HCT116 (cell line): ENCODE measurements at places on chromosomes 1 and 21.

DNA sequence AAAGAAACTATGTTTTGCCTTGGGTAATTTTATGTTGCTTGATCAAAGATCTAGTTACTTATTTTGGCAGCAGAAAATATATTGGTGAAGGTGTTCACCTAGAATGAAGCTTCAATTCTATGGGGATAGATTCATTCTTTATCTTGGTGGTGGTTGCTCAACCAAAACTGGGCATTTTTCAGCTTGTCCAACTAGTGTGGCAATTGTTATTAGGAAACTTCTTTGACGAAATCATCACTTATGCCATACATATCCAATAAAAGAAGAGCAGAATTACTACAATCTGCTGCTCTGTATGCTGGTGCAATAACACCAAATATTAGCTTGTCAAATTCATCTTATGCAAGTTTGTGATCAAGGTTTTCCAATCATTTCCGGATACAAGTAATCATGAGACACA is 26.8 kb upstream of the TMPRSS15 start:
- DNase-seq = no peak

DNA sequence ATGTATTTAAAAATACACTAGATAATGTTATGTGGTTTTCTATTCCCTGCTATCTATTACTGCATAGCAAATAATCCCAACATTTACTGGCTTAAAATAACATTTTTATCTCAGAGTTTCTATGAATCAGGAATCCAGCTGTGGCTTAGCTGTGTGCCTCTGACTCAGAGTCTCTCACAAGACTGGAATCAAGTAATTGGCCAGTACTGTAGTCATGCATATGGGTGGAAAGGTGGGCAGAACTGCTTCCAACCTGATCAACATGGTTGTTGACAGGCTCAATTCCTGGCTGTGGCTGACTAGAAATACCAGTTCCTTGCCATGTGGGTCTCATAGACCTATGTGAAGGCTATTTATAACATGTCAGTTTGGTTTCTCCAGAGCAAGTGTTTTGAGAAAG is 131.8 kb downstream of the PDE4B start:
- no peak for DNase-seq

GRCh38 chr1:1433804-1434130 is 1.7 kb upstream of the VWA1 start:
- peak; percentile 56 for DNase-seq

GRCh38 chr1:236465231-236465958 is 58.4 kb upstream of the LGALS8 start:
- DNase-seq = no peak

DNA sequence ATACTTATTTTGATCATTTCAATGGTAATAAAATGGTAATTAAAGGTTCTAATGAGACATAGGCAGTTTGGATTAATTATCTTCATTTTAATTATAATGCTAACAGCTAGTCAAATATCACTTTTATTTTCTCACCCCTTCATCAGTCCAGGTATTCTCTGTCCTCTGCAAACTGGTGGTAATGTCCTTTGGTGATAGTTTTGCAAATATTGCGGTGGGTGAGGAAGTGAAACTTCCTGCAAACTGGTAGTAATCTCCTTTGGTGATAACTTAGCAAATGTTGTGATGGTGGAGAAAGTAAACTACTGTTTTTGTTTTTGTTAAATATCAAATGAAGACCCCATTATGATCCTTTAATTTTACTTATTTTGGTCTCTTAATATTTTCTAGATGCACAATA is 209.0 kb downstream of the AMY1C start:
- DNase-seq = no peak

DNA sequence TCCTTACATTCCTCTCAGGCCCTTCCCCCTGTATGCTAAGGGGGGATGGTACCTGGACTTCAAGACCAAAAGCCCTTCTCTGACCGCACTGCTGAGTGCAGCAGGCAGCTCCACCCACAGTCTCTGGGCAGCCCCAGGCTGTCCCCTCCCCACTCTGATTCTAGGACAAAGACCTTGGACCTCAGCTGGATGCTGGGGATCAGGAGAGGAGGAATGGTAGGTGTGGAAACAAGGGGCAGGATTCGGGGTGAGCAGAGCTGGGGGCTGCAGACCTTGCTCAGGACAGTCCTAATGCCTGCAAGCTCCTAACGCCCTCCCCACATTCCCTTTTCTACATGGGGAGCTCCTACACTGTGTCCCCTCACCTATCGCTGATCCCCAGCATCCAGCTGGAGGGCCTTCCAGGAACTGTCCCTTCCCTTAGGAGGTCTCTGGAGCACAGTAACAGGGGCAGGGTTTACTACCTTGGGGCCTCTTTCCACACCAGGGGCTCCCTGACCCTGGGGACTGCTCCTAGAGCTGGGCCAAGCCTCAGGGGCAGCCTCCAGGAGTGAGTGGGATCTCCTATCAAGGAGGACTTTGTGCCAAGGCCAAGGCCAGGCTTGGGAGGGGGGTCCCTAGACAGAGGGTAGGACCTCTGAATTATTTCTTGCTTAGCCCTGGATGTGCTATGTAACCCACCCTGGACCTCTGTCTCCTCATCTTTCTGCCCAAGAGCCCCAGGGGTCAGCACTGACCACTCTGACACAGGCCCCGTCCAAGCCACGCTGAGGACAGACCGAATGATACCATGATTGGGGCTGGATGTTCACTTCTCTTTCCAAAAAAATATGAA is 5.6 kb downstream of the CLDN19 start:
- DNase-seq = no peak

GRCh38 chr1:25028587-25028906 is 98.5 kb upstream of the RUNX3 start:
- DNase-seq = no peak

DNA sequence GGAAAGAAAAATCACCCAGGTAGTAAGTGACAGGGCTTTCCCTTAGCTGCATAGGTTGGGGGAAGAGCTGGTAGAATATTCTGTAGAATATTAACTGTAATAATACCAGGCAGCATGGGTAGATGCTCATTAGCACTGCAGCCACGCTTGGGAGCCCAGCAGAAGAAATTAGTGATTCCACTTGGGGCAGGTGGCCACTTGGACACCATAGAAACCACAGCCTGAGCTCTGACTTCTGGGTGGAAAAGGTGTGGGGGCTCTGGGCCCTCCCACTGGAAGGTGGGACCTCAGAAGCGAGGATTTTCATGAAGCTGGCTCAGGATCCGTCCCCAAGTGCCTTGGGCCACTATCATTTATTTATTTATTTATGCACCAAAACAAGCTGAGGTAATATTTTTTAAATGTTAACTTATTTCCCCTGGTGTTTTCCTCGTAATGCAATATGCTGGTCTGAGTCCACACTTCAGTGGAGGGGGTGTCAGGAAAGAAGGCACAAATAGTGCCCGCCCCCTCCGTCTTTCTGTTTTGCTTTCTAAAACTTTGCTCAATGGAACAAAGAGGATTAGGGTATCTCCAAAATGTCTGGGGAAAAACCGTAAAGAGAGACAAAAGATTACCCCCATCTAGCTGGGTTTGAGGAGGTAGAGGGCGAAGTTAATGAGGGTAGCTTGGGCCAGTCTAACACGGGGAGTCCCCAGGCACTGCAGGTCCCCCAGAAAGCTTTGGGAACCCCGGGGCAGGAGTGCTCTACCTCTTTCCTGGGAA is 75.2 kb upstream of the GADD45A start:
- no peak for DNase-seq

DNA sequence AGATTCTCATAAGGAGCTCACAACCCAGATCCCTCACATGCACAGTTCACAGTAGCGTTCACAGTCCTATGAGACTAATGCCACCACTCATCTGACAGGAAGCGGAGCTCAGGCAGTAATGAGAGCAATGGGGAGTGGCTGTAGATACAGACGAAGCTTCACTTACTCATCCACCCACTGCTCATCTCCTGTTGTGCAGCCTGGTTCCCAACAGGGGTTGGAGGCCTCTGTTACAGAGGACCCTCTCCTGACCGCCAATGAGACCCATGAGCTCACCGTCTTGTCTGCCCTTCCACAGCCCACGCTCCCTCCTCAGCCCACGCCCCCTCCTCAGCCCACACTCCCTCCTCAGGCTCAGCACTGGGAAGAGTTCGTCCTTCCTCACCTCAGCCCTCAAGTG is 39.6 kb downstream of the RSPH1 start:
- no peak for DNase-seq

DNA sequence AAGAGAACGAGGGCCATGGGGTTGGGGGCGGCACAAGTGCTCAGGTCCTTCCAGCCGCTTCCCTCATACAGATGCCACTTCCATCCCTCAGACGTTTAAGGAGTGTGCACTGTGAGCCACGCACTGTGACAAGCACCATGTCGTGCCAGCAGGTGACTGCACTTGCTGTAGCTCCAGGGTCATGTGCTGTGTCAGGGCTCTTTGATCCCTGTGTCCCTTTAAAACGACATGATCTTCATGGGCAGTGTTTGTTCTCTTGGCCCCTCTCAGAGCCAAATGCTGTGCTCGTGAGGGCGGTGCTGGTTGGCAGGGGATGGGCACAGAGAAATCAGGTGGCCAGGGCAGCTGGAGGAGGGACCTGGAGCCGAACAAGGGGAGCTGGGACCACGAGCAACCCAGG is 19.9 kb downstream of the IL10RB start:
- DNase-seq = no peak

DNA sequence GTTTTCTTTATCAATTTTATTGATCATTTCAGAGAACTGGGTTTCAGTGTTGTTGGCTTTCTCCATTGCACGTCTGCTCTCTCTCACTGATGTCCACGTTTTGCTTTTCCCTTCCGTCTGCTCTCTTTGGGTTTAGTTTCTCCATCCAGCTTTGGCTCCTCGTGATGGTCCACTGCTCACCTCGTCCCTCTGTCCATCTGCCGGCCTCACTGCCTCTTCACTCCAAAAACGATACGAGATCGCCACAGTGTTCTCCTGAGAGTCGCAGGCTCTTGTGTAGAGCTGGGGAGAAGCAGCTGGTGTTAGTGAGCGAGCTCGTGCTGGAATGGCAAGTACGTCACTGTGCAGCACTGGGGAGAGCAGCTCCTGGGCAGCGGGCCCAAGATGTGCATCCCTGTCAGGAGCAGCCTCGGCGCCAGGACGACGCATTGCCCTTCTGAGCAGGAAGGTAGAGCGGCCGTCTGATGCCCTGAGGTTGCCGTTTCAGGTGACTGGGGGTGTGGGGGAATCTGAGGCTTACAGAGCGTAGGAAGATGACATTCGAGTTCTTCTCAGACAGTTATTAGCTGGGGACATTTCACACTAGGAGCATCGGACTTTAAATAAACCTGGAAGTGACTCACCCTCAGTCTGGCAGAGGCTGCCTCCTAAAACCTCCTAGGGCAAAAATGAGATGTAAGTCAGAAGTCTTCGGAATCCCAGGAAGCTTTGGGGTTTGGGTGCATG is 31.4 kb upstream of the PCBP3 start:
- no peak for DNase-seq

GRCh38 chr21:39316729-39317128 is 3.3 kb upstream of the BRWD1 start:
- DNase-seq = no peak

- no peak for DNase-seq
Measured at GRCh38 chr1:193448682-193449461, 262.5 kb upstream of the B3GALT2 start.

GRCh38 chr1:5617546-5617945 is 374.7 kb downstream of the NPHP4 start:
- no peak for DNase-seq

DNA sequence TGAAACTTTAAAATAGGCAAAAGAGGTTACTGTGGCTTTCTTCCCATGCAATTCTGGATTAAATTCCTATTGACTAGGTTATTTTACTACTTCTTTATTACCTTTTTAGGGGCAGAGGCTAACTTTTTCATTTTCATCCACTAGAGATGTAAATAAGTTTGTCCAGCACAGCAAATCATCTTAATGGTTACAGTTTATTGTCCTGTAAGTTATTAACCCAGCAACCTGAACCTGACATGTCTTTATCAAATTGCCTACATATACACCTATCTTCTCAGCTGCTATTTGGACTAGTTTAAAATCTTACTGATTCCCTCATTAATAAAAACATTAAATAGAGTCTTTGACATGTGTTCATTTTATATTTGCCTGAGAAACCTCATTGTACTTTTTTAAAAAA is 6.9 kb upstream of the SCYL3 start:
- DNase-seq = no peak

- peak; percentile 85 for DNase-seq
Measured at GRCh38 chr1:24150234-24151174, 7.6 kb upstream of the IL22RA1 start.
